ENCODE measurements at places on chromosomes 1 and 21. TPM values are rescaled to one million over a fixed set of nuclear protein-coding genes. Genes with fewer than 3 reads are reported as not detected.

Gene SPATA45
- total RNA-seq: not detected

Gene KCNH1
- 1.9 TPM for total RNA-seq

Gene KRTAP10-1
- not detected for total RNA-seq

Gene RNU1-2
- 44.9 TPM for total RNA-seq

Gene FAAH
- 1.1 TPM for total RNA-seq

Gene PPIAL4G
- not detected for total RNA-seq

Gene SRSF10
- total RNA-seq: 94.2 TPM

Gene SPRR2F
- not detected for total RNA-seq

Gene ENSA
- 140 TPM for total RNA-seq

Gene CD5L
- total RNA-seq: not detected

Gene ADGRL2
- 7.3 TPM for total RNA-seq

Gene NPHS2
- not detected for total RNA-seq

Gene ADAMTS4
- 0.01 TPM for total RNA-seq

Gene SYDE2
- total RNA-seq: 0.94 TPM

Gene RHEX
- total RNA-seq: not detected

Gene TINAGL1
- 0.55 TPM for total RNA-seq

Gene AIRE
- not detected for total RNA-seq

Gene PROK1
- total RNA-seq: not detected

Gene HSD3B2
- total RNA-seq: not detected

Gene REN
- not detected for total RNA-seq

Gene TMIGD3
- 0.08 TPM for total RNA-seq

Gene BATF3
- 32.8 TPM for total RNA-seq

Gene CELA3A
- not detected for total RNA-seq

Gene GCSAML
- total RNA-seq: not detected

Gene GPA33
- not detected for total RNA-seq

Gene NKAIN1
- total RNA-seq: 0.95 TPM

Gene OR2L13
- total RNA-seq: not detected

Gene GPR37L1
- 0.10 TPM for total RNA-seq

Gene DNM3
- 0.54 TPM for total RNA-seq

Gene ARHGEF16
- 5.2 TPM for total RNA-seq

Gene LMOD1
- total RNA-seq: not detected

All from A549 treated with AZD2906 at 1 μM for 4 hours (cell line).